ENCODE measurements at places on chromosomes 16 and 17.
A peak's percentile ranks its signal among the peaks of the same experiment; 100 is the strongest.

DNA sequence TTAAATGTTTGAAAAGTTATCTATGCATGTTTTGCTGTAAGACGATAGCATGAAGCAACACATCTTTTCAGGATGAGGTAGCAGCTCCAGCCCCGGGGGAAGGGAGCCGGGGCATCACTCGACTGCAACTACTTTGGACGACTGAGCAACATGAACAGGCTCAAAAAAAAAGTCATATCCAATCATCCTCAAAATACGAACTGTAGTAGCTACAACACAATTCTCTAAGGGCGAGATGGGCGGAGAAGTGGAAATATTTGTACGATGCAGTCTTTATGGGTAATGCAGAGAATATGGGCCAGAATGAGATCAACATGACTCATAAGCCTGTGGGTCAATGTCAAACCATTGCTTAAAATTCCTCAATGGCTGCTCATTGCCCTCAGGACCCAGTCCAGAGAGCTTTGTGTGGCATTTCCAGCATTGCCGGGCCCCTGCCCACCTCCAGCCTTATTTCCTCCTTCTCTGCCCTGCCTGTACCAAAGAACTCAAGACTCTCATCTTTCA is 17.7 kb upstream of the SMURF2 start:
- DNase-seq, result no peak

- DNase-seq, result no peak
These were observed 39.7 kb downstream of the ABCC6 start for GRCh38 chr16:16183562-16183961.

DNA sequence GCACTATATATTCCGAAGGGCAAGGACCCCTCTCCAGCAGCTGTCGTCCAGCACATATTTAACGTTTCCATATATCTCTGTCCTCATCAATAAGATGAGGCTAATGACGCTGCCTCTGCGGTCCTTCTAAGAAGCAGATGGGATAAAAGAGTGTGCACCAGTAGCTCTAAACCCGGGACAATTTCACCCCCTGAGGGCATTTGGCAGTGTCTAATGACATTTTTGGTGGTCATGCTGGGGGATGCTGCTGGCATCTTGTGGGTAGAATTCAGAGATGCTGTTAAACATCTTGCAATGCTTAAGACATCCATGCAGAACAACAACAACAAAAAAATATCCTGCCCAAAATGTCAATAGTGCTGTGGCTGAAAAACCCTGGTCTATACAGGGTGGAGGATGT is 372.9 kb downstream of the CDH13 start:
- no peak for DNase-seq

DNA sequence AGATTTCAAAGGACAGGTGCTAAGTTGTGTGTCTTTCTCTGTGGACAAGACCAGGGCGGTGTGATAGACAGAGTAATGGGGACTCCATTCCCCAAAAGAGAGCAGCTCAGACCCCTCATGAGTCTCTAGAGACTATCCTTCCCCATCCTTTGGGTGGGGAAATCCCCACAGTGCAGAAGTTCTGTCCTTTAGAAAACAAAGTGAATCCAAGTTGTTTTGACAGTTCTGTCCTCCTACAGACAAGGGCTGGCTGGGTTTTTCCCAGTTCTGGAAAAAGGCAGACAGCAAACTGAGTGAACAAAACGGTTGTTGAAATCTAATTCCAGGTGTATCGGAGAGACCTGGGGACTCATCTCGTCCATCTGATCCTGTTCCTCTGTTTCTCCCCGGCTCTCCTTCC is 11.0 kb upstream of the HAS3 start:
- no peak for DNase-seq

DNA sequence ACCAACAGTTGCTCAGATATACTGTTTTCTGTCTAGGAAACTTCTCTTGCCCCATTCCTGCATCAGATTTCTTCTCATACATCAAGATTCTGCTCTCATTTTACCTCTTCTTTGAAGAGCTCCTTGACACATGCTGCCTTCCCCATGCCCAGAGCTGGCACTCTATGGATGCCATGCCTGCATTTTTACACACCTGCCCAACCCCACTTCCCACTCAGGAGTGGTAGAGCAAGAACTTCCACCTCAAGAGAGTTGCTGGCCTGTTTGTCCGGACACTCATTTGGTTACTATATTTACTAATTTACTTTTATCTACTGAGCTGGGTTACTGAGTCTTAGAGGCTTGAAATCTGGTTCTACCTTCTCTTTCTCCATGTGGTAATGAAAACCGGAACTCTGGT is 98.3 kb upstream of the HLF start:
- DNase-seq, result no peak

DNA sequence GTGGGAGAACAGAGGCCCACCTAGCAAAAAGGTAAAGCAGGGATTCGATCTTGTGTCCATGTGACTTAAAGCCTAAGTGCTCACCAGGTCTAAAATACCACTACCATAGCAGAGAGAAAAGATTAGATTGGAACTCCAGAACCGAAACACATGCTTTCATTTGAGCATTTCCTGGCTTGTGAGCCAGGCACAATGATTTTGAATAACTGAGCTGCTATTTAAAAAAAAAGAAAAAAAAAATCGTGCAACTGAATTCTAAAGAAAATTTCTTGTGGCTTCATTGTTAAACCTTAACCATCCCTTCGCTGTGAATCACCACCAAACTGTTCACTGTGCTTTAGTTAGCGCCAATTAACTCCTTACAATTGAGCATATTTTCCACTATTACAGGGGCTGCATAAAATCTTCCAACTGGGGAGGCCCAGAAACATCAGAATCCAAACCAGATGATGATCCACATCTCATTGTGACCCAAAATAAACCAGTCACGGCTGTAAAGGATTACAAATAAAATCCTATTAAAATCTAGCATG is 366.4 kb upstream of the ERCC4 start:
- no peak for DNase-seq

- no peak for DNase-seq
These were observed 121.9 kb upstream of the TNRC6C start for GRCh38 chr17:77836557-77837041.

DNA sequence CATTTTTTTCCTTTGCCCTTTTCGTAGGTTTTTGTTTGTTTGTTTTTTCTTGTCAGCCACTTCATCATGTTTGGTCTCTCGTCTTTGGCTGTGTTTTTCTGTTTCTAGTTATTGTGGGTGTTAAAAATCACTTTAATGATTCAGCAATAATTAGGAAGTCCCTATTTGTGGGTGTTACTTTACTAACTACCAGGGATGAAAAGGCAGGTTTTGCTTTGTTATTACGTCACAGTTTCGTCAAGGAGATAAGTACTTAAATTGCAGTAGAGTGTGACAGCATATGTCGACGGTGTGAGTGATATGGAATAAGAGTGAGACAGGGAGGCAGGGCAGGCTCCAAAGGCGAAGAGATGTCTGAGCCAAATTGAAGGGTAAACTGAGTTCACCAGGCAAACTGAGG is 479.6 kb downstream of the WWOX start:
- DNase-seq, result no peak

DNA sequence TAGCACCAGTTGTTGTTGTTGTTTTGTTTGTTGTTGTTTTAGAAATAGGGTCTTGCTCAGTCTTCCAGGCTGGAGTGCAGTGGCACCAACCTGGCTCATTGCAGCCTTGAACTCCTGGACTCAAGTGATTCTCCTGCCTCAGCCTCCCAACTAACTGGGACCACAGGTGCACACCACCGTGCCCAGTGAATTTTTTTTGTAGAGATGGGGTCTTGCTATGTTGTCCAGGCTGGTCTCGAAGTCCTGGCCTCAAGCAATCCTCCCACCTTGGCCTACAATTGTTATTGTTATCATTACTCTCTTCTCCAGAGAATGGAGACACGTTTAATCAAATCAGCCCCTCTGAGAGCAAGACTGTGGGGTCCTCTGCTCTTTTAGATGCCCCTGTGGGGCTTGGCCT is 42.7 kb upstream of the EMP2 start:
- DNase-seq, result no peak

GRCh38 chr16:80962879-80963278 is 43.8 kb downstream of the CMC2 start:
- DNase-seq, result no peak

- DNase-seq, result no peak
These were observed 26.0 kb upstream of the ZNF423 start for GRCh38 chr16:49881890-49882289.

DNA sequence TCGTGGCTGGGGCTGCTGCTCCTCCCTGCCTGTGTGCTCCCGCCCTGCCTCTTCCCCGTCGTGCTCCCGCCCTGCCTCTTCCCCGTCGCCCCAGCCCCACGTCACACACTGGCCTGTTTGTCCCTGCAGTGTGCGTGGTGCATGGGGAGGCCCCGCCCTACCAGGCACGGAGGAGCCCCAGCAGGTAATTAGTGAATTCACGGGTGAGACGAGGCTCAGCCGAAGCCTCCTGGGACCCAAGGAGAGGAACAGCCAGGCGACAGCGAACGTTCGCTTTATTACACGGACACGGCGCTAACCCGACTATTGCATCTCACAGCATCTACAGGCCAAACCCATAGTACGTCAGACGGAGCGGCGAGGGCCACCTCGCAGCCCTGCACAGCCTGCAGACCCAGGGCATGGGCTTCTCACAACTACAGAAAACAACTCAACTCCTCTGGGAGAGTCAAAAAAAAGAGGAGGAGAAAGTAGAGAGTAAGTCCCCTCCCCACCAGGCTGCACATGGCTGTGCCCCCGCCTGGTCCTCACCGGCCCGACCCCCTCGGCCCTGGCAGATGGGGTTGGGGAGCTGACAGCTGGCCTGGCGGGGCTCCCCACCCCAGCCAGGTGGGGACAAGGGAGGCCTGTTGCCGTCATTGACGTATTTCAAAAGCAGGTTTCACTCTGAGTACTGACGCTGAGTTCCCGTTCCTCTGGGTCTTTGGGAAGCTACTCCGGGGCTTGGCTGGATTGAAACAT is 4.3 kb upstream of the PABPN1L start:
- DNase-seq, result no peak

DNA sequence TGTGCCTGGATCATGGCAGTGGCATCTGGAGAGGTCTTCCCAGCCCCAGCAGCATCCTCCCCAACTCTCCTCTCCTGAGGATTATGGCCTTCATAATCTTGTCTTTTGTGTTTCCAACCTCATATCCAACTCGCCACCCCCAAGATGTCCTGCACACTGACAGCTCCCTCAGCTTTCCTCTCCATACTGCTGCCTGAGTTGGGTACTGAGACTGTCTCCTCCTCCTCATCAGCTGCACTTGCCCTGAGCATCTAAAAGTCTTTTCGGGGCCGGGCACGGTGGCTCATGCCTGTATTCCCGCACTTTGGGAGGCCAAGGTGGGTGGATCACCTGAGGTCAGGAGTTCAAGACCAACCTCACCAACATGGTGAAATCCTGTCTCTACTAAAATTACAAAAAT is 2.0 kb downstream of the CD300LB start:
- no peak for DNase-seq

DNA sequence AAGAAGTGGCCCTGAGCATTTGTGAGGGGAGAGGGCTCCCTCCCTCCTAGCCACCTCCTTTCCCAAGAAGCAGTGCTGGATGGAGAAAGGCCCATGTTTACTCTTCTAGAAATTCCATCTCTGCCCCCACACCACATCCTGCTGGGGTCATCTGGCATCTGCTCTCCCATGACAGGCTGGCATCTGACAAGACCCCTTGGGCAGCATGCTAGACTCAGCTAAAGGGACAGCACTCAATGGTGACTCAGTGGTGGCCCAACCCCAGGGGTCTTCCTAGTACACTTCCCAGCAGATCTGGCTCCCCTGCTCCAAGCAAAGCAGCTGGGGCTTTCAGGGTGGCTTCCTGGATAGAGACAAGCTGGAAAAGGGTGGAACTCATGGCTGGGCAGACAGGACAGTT is 14.4 kb downstream of the SLC38A7 start:
- DNase-seq, result no peak

DNA sequence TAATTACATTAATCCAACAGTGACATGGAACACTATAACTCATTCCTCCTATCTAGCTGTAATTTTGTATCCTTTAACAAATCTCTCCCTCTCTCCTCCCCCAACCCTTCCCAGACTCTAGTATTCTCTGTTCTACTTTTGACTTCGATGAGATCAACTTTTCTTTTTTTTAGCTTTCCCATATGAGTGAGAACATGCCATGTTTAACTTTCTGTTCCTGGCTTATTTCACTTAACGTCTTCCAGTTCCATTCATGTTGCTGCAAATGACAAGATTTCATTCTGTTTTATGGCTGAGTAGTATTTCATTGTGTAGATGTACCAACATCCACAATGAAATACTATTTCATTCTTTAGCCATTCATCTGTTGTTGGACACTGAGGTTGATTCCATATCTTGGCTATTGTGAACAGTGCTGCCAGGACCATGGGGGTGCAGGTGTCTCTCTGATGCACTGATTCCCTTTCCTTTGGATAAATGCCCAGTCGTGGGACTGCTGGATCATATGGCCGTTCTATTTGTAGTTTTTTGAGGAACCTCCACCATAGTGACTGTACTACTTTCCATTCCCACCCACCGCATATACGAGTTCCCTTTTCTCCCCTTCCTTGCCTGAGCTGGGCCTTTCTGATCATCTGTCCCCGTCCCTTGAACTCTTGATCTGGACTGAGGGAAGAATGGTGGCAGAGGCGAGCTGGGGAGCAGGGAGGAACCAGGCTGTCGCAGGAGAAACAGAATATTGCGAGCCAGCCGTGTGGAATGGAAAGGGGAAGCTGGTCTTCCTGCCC is 7.7 kb upstream of the CEP295NL start:
- DNase-seq, result peak; percentile 77

DNA sequence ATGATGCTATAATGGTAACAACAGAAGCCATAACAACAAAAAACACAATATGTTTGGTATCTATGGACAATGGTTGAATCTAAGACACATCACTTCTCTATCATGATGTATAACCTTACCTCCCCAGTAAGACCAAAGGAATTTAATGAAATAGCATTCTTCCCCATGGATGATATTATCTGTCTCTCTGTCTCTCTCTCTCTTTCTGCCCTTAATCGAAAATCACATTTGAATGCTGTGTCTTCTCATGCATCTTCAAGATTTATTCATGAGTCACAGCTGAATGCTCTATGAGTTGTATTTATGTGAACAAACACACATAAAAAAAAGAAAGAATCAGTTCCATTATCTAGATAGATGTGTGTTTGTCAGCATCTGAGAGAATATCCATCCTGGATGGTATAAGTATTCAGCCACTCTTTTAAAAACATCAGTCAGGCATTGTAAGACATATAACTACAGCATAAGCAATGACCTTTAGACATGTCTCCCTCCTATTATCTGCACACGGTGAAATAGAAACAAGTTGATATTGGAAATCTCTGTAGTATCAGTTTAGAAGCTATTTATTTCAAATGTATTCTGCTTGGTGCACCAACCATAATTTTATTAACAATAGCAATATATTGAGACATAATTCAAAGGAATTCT is 433.3 kb downstream of the TOX3 start:
- DNase-seq, result no peak

DNA sequence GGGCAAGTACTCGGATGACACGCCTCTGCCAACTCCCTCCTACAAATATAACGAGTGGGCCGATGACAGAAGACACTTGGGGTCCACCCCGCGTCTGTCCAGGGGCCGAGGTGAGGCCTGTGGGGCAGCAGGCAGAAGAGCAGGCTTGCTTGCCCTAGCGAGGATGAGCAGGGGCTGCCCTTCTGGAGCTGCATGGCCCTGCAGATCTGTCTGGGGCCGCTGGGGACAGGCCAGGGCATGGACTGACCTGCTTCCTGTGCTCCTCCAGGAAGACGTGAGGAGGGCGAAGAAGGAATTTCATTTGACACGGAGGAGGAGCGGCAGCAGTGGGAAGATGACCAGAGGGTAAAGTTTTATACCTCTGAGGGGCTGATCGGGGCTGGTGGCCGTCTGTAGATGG is 5.3 kb downstream of the DHX38 start:
- DNase-seq, result no peak

GRCh38 chr16:56657555-56658326 is at the start of gene MT1F:
Gene MT1F, plus strand, starts transcription at chr16:56657959. Its CDS starts 100 bp downstream, at chr16:56658059.
- peak; percentile 70 for DNase-seq
